ENCODE measurements at places on chromosomes 13 and 19. TPM values are rescaled to one million over a fixed set of nuclear protein-coding genes. Genes with fewer than 3 reads are reported as not detected.

- no peak for DNase-seq
These were observed 631.1 kb downstream of the TBC1D4 start for GRCh38 chr13:74850893-74851292.

DNA sequence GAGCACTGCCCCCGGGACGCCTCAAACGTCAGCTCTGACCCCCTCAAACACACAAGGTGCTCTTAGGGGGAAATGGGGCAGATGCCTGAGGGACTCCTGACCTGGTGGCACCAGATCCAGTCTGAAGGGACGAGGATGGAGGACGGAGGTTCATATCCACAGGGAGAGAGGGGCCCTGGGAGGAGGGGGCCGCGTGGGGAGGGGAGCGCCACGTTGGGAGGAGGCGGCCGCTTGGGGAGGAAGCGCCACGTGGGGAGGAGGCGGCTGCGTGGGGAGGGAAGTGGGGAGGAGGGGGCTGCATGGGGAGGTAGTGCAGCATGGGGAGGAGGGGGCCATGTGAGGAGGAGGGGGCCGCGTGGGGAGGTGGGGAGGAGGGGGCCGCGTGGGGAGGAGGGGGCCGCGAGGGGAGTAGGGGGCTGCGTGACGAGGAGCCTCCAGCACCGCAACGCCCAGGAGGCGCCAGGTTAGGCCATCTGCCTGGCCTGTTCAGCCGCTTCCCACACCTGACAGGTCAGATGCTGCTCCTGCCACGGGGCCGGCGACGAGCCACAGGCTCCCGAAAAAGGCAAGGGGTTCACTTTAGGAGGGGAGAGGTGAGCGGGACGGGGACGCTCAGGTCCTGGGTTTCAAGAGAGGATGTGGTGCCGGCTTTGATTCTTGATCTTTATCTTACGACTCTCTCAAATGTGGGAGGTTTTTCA lies 36.7 kb upstream of the C13orf46 start:
- no peak for DNase-seq

GRCh38 chr19:17747205-17748098 lies 3.8 kb upstream of the FCHO1 start:
- DNase-seq: peak; percentile 96

DNA sequence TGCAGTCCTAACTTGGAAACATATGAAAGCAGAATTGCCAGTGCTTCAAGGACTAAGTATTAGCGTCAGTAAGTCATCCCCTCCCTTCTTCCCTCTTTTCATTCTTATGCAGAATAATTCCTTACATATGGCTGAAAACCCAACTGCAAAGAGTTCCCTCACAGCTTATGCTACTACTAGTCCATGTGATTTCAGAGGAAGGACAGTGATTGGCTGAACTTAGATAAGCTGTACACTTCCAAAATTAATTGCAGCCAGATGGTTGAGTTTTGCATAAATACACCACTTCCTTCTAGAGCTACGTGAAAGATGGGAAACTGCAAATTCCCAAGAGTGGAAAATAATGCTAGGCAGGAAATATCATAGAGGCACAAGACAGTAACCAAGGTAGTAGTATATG lies 730.4 kb downstream of the OLFM4 start:
- DNase-seq: no peak

OR10H5 gene
- total RNA-seq: not detected

CAPN12 gene
- total RNA-seq: 9.9 TPM

GRCh38 chr13:48725271-48725670 lies 71.5 kb downstream of the CYSLTR2 start:
- no peak for DNase-seq

- DNase-seq: peak; percentile 73
These were observed 959 bp downstream of the PDS5B start for GRCh38 chr13:32587011-32587810.

DNA sequence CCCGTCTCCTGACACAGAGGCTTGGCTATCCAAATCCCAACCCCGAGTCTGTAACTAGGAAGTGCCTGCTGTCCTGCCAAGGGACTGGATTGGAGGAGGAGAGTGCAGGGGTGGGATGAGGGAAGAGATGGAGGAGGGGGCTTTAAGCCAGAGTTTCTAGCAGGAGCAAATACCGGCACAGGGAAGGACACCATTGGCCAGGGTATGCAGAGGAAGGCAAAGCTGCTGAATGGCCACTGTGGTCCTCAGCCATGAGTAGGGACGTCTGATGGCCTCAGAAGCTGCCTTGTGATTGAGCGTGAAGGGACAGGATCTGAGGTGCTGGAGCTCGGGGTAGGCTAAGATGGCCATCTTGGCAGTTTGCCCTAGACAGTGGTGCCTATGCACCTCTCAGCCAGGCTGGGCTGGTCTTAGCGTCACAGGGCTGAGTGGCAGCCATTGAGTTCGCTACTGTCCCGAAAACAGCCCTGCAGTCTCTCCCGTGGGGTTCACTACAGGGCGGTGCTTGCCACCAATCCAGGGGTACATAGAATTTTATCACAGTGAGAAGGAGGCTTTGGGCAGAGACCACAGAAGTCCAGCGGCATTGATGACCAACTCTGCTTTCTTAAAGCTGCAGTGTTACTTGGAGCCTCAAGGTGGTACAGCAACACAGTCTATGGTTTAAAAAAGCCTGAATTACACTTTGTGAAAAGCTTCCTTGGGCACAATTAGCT lies 61.8 kb downstream of the AKAP11 start:
- no peak for DNase-seq

FCHO1 gene
- not detected for total RNA-seq

GRCh38 chr13:67224148-67224846 lies 5.8 kb downstream of the PCDH9 start:
- DNase-seq: peak; percentile 77

SIGLEC8 gene
- 0.52 TPM for total RNA-seq

DNA sequence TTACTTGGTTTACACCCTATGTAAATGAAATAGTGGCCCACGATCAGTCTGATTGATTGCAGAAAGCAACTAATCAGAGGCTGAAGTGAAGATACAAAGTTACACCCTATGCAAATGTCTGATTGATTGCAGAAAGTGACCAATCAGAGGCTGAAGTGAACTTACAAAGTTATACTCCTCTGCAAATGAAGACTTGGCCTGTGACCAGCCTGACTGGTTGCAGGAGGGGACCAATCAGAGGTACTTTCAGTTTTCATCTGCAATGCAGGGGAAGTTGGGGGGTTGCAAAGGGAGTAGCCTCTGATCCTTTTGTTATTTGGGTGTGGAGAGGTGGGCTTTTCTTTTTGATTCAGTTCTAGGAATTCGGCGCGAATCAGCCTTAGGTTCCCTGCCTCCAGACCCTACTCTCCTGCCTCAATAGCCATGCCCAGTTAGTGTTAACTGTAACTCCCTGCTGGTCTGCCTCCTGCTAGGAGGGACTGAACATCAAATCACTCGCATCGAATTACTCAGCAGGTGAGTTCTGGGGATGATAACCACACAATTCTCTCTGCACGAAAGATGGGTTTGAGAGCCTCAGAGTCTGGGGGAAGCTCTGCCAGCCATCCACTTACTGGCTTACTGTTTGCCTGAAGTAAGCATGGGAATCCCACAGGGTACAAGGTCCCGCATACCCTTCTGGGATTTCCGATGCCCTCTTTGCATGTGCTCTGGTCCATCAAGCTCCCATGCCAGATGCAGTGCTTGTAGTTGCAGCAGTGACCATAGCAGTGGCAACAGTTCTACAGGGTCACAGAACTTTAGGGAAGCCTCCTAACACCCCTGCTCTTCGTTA lies 7.5 kb downstream of the ARL11 start:
- DNase-seq: peak; percentile 50

- no peak for DNase-seq
These were observed 68.2 kb upstream of the LSM14A start for GRCh38 chr19:34104096-34104495.

ZNF888 gene
- 6.7 TPM for total RNA-seq

DNA sequence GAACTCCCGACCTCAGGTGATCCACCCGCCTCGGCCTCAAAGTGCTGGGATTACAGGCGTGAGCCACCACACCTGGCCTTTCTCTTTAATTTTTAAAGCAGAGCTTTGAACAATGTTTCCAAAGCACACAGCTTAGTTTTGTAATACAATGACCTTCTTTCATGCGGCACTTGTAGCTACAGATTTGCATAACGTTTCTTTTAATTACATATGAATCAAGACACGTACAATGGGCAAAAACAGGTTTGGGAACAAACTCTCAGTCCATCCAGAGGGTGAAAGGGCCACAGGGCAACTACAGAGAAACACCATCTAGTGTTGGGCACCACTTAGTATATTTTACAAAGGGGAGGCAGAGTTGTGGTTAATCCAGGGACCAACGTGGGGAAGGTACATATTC lies 19.0 kb upstream of the S1PR4 start:
- no peak for DNase-seq

GRCh38 chr13:37617173-37617572 lies 18.6 kb upstream of the POSTN start:
- no peak for DNase-seq

DNA sequence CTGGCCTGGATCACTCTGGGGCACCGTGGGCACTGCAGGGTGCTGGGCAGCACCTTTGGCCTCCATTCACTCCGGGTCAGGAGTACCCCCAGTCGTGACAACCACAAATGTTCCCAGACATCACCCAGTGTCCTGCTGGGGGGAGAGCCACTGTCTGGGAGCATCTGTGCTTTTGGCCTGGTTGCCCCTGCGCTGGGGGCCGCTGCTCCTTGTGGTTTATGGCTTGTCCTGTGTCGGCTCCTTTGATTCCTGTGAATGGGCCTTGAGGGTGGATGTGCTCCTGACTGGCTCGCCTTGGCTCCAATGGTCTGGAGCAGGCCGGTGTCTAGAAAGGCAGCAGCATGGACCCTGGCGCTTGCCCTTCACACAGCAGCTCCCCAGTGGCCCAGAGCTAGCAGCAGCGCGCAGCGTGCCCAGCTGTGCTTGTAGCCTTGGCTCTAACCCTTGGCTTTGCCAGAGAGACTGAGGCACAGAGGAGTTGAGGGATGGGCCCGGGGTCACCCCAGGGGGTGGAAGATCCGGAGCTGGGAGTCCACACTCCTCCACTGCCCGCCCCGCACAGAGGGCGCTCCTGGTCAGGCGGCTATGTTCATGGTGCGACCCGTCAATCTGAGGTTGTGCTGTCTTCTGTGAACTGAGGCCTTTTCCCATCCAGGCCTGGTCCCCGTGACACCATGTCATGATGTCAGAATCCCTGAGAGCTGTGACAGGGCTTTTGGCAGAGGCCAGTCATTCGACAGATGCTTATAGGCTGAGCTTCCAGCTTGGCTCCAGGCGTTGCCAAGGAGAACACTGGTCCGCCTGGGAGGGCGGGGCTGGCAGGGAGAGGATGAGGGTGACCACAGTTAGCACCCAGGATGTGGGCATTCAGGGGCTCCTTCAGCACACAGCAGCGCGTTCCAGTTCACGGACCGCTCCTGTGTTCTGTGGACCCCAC lies 4.1 kb downstream of the DAZAP1 start:
- DNase-seq: peak; percentile 46

GRCh38 chr13:50476577-50477285 lies 366.8 kb downstream of the DLEU7 start:
- no peak for DNase-seq

DNA sequence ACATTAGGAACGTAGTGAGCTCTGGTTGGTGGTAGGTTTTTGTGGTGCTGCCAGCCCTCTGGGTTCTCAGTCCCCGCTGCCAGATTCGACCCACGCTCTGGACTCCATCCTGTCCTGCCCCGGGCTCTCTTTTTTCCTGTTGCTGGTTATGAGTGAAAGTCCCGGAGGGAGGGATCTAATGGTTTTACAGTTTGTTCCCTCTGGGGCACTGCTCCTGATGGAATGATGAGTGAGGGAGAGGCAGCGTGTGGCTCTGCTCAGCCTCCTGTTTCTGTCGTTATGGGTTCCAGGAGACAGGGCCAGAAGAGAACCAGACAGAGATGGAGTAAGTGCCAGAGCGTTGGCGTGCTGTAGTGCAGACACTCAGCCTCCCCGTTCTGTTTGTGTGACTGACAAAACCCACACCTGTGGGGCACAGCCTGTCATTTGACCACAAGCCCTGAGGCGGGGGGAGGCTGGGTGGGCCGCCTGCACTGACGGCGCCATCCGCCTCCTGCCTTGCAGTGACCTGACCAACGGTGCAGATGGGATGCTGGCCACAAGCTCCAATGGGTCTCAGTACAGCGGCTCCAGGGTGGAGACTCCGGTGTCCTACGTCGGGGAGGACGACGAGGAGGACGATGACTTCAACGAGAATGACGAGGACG lies 18.3 kb downstream of the ATP4B start:
- no peak for DNase-seq

DNA sequence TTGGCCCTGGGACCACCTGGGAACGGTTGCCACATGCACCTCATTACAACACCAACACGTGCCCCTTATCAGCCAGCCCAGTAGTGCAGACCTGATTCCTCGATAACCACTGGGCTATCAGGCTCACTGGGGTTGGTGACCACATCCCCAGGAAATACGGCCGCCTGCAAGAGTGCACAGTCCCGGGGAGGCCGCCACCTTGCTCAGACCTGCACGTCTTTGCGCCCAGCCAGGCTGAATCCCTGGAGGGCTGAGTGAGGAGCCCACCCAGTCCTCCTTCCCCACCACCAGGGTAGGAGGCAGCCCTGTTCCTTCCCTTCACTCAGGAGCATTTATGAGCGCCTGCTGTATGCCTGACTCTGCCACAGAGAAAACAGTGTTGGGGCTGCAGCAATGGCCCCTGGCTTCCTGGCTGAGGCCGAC lies 67.8 kb downstream of the CEBPG start:
- no peak for DNase-seq

FPR1 gene
- not detected for total RNA-seq

- no peak for DNase-seq
These were observed 5.0 kb downstream of the POGLUT2 start for GRCh38 chr13:102793611-102794355.

ZBTB32 gene
- total RNA-seq: not detected

STAP2 gene
- total RNA-seq: 17.9 TPM

Measured in body of pancreas (tissue), 4 donors.